ENCODE measurements at places on chromosomes 4 and X.

- DNase-seq = no peak
These were observed 142.1 kb downstream of the CPEB2 start for GRCh38 chr4:15144249-15144966.

GRCh38 chr4:42596918-42597317 is 60.0 kb downstream of the ATP8A1 start:
- DNase-seq = no peak

DNA sequence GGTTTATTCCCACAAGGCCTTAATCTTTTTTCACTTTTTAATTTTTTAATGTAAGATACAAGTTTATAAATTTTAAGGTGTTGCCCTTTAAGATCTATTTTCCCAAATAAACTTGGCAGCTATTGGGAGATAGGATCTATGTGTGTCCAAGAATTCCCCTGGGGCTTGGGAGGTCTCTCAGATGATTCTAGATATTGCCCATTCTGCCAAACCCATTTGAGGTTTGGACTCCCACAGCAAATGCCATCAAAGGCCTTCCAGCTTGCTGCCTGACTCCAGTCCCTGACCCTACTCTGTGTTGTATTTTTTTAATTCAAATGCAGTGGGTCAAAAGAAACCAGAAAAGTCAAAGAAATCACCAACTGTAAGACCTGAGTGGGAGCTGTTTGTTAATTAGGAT is 120.0 kb upstream of the CHRDL1 start:
- DNase-seq = no peak

DNA sequence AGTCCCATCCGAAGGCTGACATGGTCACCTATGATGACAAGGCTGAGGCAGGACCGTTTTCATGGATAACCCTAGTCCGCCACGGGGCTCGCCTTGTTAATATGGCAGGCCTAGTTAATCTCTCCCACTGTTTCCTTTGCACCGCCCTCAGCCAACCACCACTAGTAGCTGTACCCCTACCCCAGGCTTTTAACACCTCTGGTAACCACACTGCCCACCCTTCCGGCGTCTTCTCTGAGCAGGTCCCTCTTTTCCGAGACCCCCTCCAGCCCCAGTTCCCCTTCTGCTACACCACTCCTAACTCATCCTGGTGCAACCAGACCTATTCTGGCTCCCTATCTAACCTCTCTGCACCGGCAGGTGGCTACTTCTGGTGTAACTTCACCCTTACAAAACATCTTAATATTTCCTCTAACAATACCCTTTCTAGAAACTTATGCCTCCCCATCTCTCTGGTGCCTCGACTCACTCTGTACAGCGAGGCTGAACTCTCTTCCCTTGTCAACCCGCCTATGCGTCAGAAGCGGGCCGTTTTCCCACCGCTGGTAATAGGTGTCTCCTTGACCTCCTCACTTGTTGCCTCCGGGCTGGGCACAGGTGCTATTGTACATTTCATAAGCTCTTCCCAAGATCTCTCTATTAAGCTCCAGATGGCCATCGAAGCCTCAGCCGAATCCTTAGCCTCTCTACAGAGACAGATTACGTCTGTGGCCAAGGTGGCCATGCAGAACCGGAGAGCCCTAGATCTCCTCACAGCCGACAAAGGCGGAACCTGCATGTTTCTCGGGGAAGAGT is 964.4 kb downstream of the RPA4 start:
- DNase-seq = no peak

DNA sequence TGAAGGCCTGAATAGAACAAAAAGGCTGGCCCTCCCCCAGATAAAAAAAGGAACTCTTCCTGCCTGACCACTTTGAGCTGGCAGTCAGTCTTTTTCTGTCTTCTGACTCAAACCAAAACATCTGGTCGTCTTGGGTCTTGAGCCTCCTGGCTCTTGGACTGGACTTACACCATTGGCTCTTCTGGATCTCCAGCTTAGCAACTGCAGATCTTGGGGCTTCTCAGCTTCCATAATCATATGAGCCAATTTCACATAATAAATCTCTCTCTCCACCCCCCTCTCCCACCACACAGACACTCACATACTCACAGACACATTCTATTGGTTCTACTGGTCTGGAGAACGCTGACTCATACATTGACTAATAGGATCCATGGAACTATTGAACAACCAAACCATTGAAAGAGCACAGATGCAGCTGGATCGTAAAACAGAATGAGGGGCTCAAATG is 15.6 kb upstream of the CWH43 start:
- DNase-seq = no peak

DNA sequence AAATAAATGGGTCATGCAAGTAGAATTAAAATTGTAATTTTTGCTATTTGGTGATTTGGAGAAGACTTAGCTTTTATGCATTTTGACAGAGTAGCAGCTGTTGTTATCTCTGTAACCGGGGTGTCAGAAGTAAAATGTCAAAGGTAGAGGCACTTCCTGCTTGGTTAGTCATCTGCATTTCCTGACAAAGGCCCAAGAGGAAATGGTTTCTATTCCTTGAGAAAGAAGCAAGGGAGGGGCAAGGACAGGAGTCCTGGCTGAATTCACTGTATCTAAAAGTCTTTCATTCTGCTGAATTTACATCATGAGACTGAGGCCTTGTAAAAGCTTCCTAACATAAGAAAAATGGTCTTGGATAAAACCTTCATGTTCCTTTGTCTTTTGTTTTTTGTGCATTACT is 550.9 kb upstream of the BOD1L1 start:
- DNase-seq = no peak

DNA sequence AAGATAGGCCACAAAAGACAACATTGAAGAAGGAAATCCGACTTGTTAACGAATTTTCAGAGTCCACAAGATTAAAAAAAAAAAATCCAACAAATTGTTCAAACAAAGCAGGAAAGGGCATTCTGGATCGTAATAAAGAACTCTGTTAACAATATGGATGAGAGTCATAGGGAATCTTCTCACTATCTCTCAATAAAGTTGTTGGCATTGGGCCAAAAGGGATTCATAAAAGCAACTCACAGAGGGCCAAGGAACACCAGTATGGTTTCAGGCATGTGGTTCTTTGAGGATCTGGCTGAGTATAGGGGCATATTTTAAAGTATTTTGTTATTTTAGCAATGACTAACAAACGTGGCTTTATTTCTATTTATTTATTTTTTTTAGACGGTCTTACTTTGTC is 49.5 kb downstream of the SHISA3 start:
- no peak for DNase-seq

DNA sequence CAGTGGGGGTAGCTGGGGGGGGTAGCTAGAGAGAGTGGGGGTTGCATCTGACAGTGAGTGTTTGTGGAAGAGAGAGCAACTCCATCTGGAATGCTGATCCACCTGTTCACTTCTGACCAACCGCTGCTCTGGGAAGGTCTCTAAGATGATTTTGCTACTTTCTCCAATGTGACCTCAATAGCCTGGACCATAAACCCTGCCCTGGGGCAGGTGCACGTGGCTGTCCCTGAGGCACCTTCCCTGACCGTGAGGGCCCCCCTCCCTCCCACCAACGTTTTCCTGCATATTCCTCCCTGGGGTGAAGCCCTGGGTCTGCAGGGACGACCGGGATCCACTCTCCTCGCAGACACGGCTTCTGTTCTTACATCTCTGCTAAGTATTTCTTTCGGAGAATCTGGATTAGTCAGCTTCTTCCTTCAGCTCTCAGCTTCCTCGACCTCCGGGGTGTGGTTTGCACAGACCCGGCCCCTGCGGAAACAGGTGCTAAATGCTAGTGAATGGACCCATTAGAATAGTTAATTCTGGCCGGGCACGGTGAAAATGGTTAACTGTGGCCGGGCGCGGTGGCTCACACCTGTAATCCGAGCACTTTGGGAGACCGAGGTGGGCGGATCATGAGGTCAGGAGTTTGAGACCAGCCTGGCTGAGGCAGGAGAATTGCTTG is 21.4 kb upstream of the PLCXD1 start:
- no peak for DNase-seq

GRCh38 chr4:158787709-158788475 is 19.1 kb downstream of the FNIP2 start:
- DNase-seq = no peak

DNA sequence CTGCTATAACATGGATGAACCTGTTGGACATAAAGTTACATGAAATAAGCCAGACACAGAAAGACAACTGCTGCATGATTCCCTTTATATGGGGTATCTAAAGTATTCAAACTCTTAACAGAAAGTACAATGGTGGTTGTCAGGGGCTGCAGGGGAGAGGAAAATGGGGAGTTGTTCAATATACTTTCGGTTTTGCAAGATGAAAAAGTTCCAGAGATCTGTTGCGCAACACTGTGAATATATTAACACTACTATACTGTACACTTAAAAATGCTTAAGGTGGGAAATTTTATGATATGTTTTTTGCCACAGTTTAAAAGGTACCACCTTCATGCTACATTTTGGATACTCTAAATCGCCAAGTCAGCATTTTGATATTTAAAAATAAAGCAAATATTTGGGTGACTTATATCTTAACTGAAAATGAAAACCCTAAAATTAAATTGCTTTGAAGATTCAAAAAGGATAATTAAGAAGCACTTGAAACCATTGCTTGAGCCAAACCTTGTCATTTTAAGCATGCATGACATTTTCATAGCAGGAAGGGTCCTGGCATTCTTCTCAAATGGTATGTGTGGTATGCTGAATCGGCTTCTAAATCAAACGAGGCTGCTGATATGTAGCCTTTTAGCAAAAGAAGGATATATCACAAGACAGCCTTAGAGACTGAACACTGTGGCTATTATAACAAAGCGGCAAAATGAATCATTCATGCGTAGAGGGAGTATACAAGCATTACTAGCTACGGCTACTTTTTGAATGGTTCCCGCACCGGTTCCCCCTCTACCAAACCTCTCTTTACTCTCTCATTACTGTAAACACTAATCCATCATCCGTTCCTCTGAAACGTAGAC is 607.1 kb upstream of the DIPK2B start:
- DNase-seq = no peak

DNA sequence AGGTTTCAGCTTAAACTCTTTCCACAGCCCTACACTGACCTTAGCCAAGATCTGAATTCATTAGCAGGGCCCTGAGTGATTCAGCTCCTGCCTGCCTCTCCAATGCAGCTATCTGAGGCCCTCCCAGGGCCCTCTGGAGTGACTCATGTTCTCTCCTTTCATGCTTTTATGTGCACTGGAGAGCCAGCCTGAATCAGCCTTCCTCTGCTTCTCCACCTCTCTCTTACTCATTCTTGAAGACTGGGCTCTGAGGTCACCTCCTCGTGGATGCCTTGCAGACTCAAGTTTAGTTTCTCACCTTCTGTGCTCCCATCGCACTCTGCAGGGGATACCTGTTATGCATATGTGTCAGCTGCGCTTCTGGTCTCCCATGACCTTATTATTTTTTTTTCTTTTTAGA is 3.1 kb upstream of the OCIAD2 start:
- peak; percentile 53 for DNase-seq

DNA sequence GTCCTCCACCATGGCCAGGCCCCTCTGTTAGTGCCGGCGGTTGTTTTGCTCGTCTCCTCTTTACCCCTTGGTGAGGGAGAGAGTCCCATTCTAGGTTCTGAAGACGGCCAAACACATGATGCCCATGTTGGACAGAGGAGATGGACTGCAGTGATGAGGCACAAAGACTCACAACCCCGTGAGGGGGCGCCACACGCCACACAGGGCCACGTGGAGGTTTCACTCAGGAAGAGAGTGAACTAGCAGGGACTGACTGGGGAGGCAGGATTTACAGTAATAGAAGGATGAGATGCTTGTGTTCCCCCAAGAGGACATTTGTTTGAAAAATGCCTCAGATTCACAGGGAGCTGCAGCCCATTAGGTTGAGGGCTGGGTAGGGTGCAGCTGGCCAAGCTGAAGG is 655.3 kb upstream of the FRG1 start:
- no peak for DNase-seq

- no peak for DNase-seq
These were observed 61.8 kb downstream of the MAGED1 start for GRCh38 chrX:51955200-51955599.

DNA sequence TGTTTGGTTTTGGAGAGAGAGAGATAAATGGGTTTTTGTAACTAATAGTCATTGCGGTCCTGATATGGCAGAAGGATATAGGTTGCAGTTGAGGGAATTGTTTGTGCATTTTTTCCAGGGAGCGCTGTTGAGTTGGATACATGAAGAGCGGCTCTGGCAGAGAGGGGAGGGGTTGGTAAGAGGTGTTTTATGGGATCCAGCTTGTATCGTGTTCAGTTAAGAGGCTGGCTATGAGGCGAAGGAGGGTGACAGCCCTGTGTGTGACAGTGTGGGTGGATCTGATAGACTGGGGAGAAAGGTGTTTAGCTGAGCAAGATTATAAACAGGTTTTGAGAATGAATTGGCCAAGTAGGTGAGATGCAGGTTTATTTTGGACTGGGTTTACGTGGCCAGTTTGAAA is 1.5 kb downstream of the SPANXN4 start:
- no peak for DNase-seq

GRCh38 chrX:154430479-154430878 is 2.0 kb downstream of the ATP6AP1 start:
- DNase-seq = no peak

GRCh38 chr4:151627491-151627890 is 133.3 kb downstream of the GATB start:
- DNase-seq = no peak

GRCh38 chrX:14032406-14032805 is 2.7 kb upstream of the GEMIN8 start:
- DNase-seq = no peak

- DNase-seq = no peak
These were observed 20.5 kb upstream of the TMEM192 start for GRCh38 chr4:165133150-165133549.

DNA sequence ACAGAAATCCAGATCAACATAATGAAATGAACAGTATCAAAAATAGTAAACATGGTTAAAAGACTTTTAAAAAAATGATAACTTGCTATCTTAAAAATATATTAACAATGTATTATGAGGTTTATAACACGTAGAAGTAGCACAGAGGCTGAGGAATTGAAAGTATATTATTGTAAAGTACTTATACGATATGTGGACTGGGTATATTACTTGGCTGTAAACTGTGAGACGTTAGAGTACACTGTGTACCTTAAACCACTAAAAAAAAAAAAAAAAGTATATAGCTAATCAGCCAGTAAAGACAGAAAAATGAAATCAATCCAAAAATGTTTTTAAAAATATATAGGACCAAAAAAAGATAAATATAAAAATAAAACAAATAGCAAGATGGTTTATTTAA is 120.6 kb downstream of the TET2 start:
- DNase-seq = no peak

- DNase-seq = no peak
These were observed 51.2 kb upstream of the C1QTNF7 start for GRCh38 chr4:15376594-15376993.

- DNase-seq = no peak
These were observed 18.0 kb downstream of the FAM9A start for GRCh38 chrX:8783097-8783713.

DNA sequence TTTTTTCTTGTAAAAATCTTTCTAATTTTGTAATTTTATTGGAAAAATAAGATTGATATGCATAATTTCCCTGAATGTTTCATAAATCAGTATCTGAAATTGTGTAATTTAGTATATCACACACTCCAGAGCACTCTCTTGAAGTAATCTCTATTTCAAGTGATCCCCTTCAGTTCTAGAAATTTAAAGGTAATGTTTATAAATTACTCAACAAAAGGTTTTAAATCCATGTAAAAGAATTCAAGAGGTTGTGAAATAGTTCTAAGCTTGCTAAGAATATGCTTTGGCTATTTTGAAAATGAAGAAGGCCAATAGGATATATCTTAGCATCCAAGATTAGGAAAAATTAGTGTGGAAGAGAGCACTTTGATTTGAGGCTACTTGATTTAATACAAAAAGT is 28.2 kb downstream of the SMARCAD1 start:
- DNase-seq = no peak

Measured in stimulated activated CD8-positive, alpha-beta memory T cell treated with anti-CD3 and anti-CD28 coated beads, Interleukin-15, amount 100 ng/mL, for 48 hours (primary cell).